ENCODE measurements at places on chromosomes 16 and 17. TPM values are rescaled to one million over a fixed set of nuclear protein-coding genes. Genes with fewer than 3 reads are reported as not detected.

The KRT15 gene
- total RNA-seq = 1.2 TPM

The TP53TG3F gene
- total RNA-seq = not detected

The TMEM92 gene
- under 0.01 TPM for total RNA-seq

The TEKT1 gene
- not detected for total RNA-seq

The KCNJ12 gene
- 0.25 TPM for total RNA-seq

The TMEM256 gene
- 212 TPM for total RNA-seq

The CCDC200 gene
- not detected for total RNA-seq

The TAC4 gene
- not detected for total RNA-seq

The RUNDC3A gene
- total RNA-seq = 0.25 TPM

The TRIM37 gene
- 34.4 TPM for total RNA-seq

The KRT39 gene
- not detected for total RNA-seq

The STUB1 gene
- total RNA-seq = 85.8 TPM

The TP53TG3B gene
- not detected for total RNA-seq

The MYH8 gene
- not detected for total RNA-seq

The MPP2 gene
- 0.13 TPM for total RNA-seq

The ABCC6 gene
- 0.13 TPM for total RNA-seq

The TBC1D3H gene
- not detected for total RNA-seq

The ITGAD gene
- total RNA-seq = not detected

The WSCD1 gene
- 8.9 TPM for total RNA-seq

The MATCAP1 gene
- total RNA-seq = 8.1 TPM

The GFOD2 gene
- 49.2 TPM for total RNA-seq

The NHLRC4 gene
- total RNA-seq = 1.3 TPM

The TOB1 gene
- total RNA-seq = 3.0 TPM

The PSME3IP1 gene
- 51.0 TPM for total RNA-seq

The DPEP3 gene
- total RNA-seq = 0.13 TPM

The NPIPA5 gene
- 0.64 TPM for total RNA-seq

The GALR2 gene
- total RNA-seq = under 0.01 TPM

The PRDM7 gene
- not detected for total RNA-seq

The TRPV3 gene
- not detected for total RNA-seq

The ALOX15B gene
- total RNA-seq = not detected

The SUZ12 gene
- 16.7 TPM for total RNA-seq

The DGKE gene
- 7.3 TPM for total RNA-seq

The FBXL19 gene
- 18.2 TPM for total RNA-seq

The CES5A gene
- not detected for total RNA-seq

The TACO1 gene
- total RNA-seq = 14.8 TPM

The CMTM2 gene
- not detected for total RNA-seq

The SEPTIN1 gene
- 0.38 TPM for total RNA-seq

The CSH2 gene
- total RNA-seq = not detected

The NATD1 gene
- total RNA-seq = 1.9 TPM

The DCTN5 gene
- total RNA-seq = 54.0 TPM

The TMED6 gene
- total RNA-seq = not detected

The IL17C gene
- total RNA-seq = not detected

The KRT33B gene
- total RNA-seq = not detected

The CORO6 gene
- 1.3 TPM for total RNA-seq

The TIMP2 gene
- 34.5 TPM for total RNA-seq

The KRTAP16-1 gene
- not detected for total RNA-seq

The CD300LG gene
- not detected for total RNA-seq

The GRAPL gene
- total RNA-seq = 56.0 TPM

The NPIPB2 gene
- 4.0 TPM for total RNA-seq

The SAT2 gene
- total RNA-seq = 27.6 TPM

The KCTD19 gene
- total RNA-seq = not detected

The PPP1R27 gene
- not detected for total RNA-seq

The QPRT gene
- 0.25 TPM for total RNA-seq

The TUFM gene
- 109 TPM for total RNA-seq

The BTBD17 gene
- not detected for total RNA-seq

The MTSS2 gene
- total RNA-seq = 9.9 TPM

The SMTNL2 gene
- total RNA-seq = not detected

The CRHR1 gene
- not detected for total RNA-seq

The SALL1 gene
- total RNA-seq = under 0.01 TPM

Data from dermis microvascular lymphatic vessel endothelial cell (primary cell).